Dorsolateral prefrontal cortex (tissue), 122 donors: ENCODE measurements at places on chromosomes 1 and 21. TPM values are rescaled to one million over a fixed set of nuclear protein-coding genes. Genes with fewer than 3 reads are reported as not detected.

- DNase-seq = no peak
These were observed 40.1 kb upstream of the KLHDC7A start for GRCh38 chr1:18440385-18441226.

- DNase-seq = peak; percentile 81
These were observed 334.4 kb downstream of the SRGAP2C start for GRCh38 chr1:121519042-121519755.

DNA sequence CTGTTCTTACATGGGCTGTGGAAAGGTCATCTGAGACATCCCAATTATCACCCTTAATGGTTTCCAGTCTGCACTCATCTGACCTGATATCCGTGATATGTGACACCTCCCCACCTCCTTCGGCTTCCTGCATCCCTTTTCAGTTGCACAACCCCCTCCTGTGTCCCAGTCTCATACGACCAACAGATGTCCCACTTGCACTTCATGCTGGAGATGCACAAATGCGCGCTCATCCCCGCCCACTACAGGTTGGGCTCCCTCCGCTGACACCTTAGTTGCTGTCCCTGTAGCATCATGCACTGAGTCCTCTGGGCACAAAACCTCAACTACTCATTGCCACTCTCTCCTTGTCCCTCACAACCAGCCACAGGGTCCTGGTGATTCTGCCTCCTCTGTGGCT is 94.4 kb downstream of the MIS18A start:
- DNase-seq = no peak

DNA sequence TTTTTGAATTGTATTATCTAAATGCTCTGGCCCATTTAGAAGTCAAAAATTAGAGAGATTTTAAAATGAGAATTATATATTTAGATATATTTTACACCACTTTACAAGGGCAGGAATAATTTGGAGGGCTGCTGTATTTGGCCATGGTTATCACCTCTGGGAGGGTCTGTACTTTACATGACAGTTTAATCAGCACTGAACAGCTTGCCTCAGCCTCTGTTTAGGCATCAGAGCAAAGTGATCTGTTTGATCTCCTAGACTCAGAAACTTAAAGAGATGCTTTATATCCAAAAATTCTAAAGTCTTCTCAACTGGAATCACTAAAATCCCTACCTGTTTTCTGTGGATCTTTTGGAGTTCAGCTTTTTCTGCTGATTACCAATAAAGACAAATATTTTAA is 5.4 kb upstream of the SPTA1 start:
- no peak for DNase-seq

- no peak for DNase-seq
These were observed 188.9 kb upstream of the TMEM51 start for GRCh38 chr1:14964711-14965055.

DNA sequence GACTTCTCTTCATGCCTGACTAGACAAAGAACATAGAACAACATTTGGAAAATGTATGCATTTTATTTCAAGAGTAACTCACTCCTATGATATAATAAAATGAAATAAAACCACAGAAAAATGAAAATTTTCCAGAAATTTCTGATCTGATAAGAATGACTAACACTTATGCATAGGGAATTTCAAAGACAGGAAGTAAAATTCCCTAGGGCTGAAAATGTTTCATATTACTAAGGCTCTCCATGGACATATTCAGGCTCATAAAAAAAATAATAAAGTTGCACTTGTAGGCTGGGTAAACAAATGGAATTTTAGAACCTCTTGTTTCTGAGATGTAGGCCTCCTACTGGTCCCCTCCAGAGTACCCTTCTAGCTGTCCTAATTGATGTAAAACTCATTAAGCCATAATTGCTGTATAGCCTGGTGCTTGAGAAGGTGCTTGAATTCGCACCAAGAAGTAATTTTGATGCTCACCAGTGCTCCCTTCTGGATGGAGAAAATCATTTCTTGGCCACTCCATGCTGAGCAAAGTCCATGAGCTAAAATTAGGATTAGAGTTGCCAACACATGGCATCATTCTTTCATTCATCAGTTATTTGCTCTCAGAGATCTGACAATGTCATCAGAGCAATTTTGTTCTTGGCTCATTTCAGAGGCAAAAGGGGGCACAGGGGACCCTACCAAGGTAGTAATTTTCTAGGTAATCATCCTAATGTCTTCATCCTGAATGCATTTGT is 641.0 kb upstream of the CAMK1G start:
- DNase-seq = no peak

- DNase-seq = no peak
These were observed 3.3 kb downstream of the URB1 start for GRCh38 chr21:32389337-32390015.

DNA sequence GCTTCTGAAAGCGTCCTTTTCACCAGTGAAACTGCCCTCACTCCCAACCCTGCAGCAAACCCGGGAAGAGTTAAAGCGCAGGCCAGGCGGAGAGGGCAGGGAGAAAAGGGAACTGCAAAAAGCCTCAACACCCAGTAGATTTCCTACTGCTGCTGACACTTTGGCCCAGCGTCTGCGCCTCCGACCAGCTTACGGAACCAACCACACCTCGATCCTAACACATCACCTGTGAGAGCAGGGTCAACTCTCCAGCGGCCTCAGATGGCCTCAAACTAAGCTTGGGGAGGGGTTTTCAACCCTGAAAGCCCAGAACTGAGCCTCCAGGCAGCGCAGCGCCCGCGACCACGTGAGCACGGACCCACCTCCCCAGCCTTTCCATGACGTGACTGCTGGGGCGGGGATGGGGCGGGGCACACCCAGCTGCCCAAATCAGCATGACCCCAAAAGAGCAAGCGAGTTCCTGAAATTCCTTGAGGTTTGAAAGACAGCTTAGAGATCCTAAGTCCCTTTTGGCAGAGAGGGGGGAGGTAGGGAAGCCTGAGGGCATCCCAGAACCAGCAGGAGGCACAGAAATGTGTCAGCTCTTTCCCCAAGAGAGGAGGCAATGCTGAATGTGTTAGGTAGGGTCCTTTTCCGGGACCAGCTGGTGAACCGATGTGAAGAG is 59.1 kb downstream of the ITPKB start:
- DNase-seq = peak; percentile 82

FCGR3A gene
- total RNA-seq = 76.9 TPM

ZNF695 gene
- 1.1 TPM for total RNA-seq
